ENCODE measurements at places on chromosomes 7 and 10. TPM values are rescaled to one million over a fixed set of nuclear protein-coding genes. Genes with fewer than 3 reads are reported as not detected.

NXPH1 gene
- total RNA-seq, result 41.6 TPM

IQUB gene
- total RNA-seq, result 2.0 TPM

MAGI2 gene
- 136 TPM for total RNA-seq

ANKRD30A gene
- not detected for total RNA-seq

NAT16 gene
- total RNA-seq, result 0.82 TPM

WEE2 gene
- under 0.01 TPM for total RNA-seq

TMEM120A gene
- total RNA-seq, result 26.1 TPM

CCDC3 gene
- 18.8 TPM for total RNA-seq

LRIT1 gene
- not detected for total RNA-seq

PHKG1 gene
- total RNA-seq, result 3.7 TPM

HOGA1 gene
- 0.41 TPM for total RNA-seq

PIP gene
- not detected for total RNA-seq

NKX1-2 gene
- under 0.01 TPM for total RNA-seq

FANK1 gene
- total RNA-seq, result 1.2 TPM

NME8 gene
- not detected for total RNA-seq

SPDYE11 gene
- total RNA-seq, result under 0.01 TPM

TMEM225B gene
- total RNA-seq, result not detected

ASB10 gene
- not detected for total RNA-seq

ADAM12 gene
- total RNA-seq, result 2.9 TPM

LAMB1 gene
- total RNA-seq, result 30.2 TPM

ZNF783 gene
- total RNA-seq, result 12.2 TPM

CASP7 gene
- total RNA-seq, result 2.0 TPM

EIF4EBP2 gene
- 47.3 TPM for total RNA-seq

KEL gene
- total RNA-seq, result 0.82 TPM

SEPHS1 gene
- 38.7 TPM for total RNA-seq

AGMO gene
- total RNA-seq, result under 0.01 TPM

CPN1 gene
- total RNA-seq, result not detected

PPP1R9A gene
- total RNA-seq, result 93.3 TPM

DPP6 gene
- 56.3 TPM for total RNA-seq

LRRC61 gene
- total RNA-seq, result 13.5 TPM

CCL24 gene
- total RNA-seq, result not detected

MRPS24 gene
- 25.3 TPM for total RNA-seq

C7orf25 gene
- 8.6 TPM for total RNA-seq

GRB10 gene
- total RNA-seq, result 48.5 TPM

EBLN1 gene
- total RNA-seq, result not detected

TMEM196 gene
- 18.8 TPM for total RNA-seq
